ENCODE measurements at places on chromosomes 2 and 18.

GRCh38 chr2:192729369-192729768 lies 534.6 kb upstream of the TMEFF2 start:
- no peak for DNase-seq

DNA sequence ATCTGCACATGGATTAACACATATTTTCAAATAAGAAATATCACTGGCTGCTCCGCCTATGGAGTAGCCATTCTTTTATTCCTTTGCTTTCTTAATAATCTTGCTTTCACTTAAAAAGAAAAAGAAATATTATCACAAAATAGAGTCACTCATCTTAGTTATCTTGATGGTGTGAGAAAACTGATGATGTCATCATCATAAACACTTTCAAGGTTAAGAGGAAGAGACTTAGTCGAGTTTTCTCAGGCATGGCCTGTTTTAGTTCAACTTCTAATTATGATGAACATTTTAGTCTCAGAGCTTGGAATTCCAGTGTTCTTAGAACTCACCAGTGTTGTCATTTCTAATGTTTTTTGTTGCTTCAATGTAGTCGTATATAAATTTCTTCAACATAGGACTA lies 506.1 kb downstream of the PTPRM start:
- no peak for DNase-seq

GRCh38 chr18:56258178-56258577 lies 380.2 kb downstream of the TXNL1 start:
- DNase-seq = no peak

DNA sequence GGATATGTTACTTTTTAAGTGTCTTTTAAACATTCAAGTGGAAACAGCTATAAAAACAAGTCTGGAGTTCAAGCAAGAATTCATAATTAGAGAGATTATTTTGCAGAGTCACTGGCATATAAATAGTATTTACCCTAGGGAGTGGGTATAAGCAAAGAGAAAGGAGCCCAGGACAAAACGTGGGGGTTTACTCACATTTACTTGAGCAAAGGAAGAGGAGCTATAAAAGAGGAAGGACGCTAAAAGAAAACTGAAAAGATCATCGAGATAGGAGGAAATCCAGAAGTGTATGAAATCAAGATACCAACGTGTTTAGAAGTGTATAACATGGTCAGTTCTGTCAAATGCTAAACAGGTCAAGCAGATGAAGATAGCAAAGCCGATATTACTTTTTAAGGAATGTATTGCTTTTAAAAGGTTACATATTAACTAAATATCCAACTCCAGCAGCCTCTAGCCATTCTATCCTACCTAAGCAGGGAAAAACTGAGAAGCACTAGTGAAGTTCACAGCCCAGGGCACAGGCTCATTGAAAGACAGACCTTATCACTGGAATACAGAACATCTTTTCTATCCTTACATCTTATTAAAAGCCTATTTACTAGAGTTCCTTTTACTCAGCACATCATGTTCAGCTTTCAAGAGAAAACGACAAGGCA lies 8.6 kb downstream of the KANSL1L start:
- no peak for DNase-seq

DNA sequence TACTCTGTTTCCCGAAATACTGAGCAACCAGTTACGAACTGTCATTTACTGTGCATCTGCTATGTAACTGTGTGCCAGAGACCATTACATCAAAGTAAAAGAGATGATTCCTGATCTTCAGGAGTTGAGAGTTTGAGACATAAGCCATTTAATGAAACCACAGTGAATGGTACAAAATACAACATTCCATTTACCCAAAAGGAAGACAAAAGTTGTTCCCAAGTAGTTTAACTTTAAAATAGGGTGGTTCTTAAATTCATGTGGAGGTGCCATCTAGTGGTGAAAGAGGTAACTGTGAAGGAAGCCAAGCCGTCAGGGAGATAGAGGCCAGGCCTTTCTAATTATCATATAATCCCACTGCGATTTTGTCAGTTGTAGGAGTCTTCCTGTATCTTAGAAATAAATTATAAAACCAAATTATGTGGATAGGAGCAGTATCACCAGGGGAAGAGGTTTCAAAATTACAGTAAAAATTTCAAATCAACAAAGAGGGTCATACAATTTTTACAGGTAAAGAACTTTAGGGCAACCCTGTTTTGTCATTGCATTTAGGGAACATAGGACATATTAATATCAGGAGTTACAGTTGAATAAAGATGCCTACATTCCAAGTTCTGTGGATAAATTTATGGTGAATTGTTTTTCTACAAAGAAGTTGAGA lies 67.7 kb downstream of the EPAS1 start:
- peak; percentile 57 for DNase-seq

- no peak for DNase-seq
Observed at GRCh38 chr2:234373060-234373459, 123.8 kb downstream of the ARL4C start.

All from hepatic stellate cell (primary cell).